ENCODE measurements at places on chromosomes 4 and X. TPM values are rescaled to one million over a fixed set of nuclear protein-coding genes. Genes with fewer than 3 reads are reported as not detected.

Gene ADH7
- polyA plus RNA-seq: not detected

Gene NXF2B
- polyA plus RNA-seq: 2.0 TPM

Gene PDE6B
- polyA plus RNA-seq: 51.1 TPM

Gene CCDC158
- 0.64 TPM for polyA plus RNA-seq

Gene NEUROG2
- not detected for polyA plus RNA-seq

Gene TLL1
- polyA plus RNA-seq: 1.9 TPM

Gene MAGEA9B
- not detected for polyA plus RNA-seq

Gene KCNE5
- polyA plus RNA-seq: 4.2 TPM

Gene FMR1NB
- 0.20 TPM for polyA plus RNA-seq

- DNase-seq: no peak
These were observed 37.8 kb downstream of the LRP2BP start for GRCh38 chr4:185357733-185358440.

DNA sequence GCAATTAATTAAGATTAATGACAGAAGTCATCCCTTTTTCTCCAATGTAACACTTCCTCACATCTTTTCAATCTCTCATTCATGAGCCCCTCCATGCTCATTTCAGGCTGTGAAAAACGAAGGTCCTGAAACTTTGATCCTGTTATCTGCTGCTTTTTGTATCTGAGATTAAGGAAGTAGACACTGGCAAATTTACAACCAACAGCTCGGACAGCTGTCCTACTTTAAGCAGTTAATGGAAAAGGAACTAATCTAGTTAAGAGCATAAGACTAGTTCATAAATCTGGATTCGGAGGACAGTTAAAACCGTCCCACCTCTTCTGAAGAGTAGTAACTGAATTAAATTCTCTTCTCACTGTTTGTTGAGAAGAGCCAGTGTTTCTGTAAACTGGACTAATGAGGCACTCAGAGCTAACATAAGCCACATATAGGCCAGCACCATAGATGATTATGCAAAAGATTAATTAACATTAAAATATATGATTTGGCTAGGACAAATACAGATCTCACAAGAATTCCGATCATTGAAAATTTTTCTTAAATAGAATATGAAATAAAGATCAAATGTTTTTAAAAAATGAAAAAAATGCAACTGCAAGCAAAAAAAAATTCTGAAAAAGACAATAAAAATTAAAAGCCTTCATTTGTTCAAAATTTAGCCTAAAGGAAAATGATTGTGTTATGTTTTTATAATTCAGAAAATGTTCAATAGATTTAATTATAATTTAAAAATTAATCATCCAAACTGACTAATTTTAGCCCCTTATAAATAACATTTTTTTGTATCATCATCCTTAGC is 114.4 kb downstream of the ANTXR2 start:
- DNase-seq: no peak

DNA sequence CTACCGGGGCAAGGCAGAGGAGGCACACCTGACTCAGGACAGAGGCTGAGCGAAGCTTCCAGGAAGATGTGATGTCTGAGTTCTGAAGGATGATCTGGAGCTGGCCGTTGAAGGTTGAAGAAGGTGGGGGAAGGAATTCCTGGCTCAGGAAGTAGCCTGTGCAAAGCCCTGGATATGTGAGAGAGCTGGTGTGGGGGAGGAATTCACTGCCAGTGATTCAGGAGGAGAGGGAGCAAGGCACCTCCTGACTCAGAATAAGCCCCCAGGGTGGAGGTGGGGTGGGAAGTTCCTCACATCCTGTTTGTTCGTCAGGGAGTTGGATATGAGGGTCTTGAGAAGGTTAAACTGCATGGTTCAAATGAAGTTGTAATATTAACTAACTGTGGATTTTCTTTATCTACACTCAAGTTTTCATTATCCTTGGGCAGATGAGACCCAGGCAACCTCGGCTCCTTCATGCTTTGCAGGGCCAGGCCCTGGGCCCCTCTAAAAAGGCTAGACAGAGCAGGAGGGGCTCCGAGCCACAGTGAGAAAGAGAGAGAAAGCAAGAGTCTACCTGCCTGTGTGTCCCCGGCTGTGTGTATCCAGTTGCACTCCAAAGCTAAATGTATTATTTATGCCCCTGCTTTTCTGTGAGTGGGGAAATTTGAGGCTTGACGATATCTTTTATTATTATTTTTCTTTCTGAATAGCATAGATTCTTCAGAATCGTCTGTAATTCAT is 7.1 kb downstream of the NHSL2 start:
- DNase-seq: no peak

GRCh38 chr4:130008461-130008860 is 912.5 kb downstream of the C4orf33 start:
- no peak for DNase-seq

- no peak for DNase-seq
These were observed 228.5 kb downstream of the SLC7A11 start for GRCh38 chr4:138013625-138014024.

DNA sequence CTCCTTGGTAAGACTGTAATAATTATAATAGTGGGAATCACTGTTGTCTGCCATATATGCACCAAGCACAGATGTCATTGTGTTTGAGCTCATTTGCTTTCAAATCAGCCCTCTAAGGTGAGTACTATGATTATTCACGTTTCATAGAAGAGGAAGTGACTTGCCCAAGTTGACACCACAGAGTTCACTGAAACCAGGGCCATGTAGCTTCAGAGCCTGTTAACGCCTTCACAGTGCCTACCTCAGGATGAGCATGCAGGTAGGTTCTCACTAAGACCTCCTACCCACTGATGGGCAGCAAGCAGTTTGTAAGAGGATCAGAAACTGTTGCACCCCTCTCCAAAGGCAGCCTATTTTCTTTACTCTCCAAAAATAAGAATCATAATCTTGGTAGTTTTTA is 27.4 kb downstream of the TMPRSS11A start:
- no peak for DNase-seq

- no peak for DNase-seq
These were observed 141.6 kb downstream of the FBXO8 start for GRCh38 chr4:174141876-174142275.
